ENCODE measurements at places on chromosomes 13 and 19.

DNA sequence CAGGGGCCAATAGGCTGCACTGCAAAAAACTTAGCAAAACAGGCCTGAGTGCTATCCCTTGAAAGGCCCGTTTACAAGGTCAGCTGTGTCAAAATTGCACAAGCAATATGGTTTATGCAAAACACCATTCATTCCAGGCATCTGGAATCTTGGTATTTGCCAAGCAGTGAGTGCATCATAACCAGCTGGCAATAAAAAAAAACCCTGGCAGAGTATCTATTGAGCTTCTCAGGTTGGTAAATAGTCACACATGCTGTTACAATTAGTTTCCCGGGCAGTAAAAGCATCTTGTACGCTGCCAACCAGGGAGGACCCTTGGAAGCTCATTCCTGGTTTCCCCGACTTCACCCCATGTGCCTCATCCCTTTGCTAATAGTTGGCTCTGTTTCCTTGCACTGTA is 21.3 kb downstream of the ZNF77 start:
- no peak overlapping the region for H3K27ac ChIP-seq
- H3K36me3 ChIP-seq: no peaks in the 10 kb centered on the region
- DNase-seq: no peak

- peak within 1 kb of the TSS; percentile 96 for H3K4me3 ChIP-seq
- DNase-seq: peak; percentile 39
- no peaks in the 10 kb centered on the region for H3K27me3 ChIP-seq
These were observed at the start of gene KATNAL1 for GRCh38 chr13:30307194-30307970. Gene KATNAL1, minus strand, starts transcription at chr13:30307551. Its CDS starts 23,774 bp downstream, at chr13:30283777.

DNA sequence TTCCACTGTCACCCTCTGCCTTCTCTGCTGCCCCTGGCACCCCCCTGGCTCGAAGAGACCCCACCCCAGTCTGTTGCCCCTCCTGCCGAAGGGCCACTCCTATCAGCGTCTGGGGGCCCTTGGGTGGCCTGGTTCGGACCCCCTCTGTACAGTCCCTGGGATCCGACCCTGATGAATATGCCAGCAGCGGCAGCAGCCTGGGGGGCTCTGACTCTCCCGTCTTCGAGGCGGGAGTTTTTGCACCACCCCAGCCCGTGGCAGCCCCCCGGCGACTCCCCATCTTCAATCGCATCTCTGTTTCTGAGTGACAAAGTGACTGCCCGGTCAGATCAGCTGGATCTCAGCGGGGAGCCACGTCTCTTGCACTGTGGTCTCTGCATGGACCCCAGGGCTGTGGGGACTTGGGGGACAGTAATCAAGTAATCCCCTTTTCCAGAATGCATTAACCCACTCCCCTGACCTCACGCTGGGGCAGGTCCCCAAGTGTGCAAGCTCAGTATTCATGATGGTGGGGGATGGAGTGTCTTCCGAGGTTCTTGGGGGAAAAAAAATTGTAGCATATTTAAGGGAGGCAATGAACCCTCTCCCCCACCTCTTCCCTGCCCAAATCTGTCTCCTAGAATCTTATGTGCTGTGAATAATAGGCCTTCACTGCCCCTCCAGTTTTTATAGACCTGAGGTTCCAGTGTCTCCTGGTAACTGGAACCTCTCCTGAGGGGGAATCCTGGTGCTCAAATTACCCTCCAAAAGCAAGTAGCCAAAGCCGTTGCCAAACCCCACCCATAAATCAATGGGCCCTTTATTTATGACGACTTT is 2.0 kb downstream of the ZFP36 start:
- DNase-seq: no peak
- no peak overlapping the region for H3K27ac ChIP-seq
- H3K4me1 ChIP-seq: peaks cover 13% of the 10 kb centered on the region
- H3K27me3 ChIP-seq: no peaks in the 10 kb centered on the region

- H3K36me3 ChIP-seq: no peaks in the 10 kb centered on the region
- H3K27me3 ChIP-seq: no peaks in the 10 kb centered on the region
- no peak overlapping the region for H3K4me3 ChIP-seq
- no peaks in the 10 kb centered on the region for H3K4me1 ChIP-seq
- no peak for DNase-seq
- H3K27ac ChIP-seq: no peak overlapping the region
These were observed 368.0 kb downstream of the FGF14 start for GRCh38 chr13:102033857-102034331.

DNA sequence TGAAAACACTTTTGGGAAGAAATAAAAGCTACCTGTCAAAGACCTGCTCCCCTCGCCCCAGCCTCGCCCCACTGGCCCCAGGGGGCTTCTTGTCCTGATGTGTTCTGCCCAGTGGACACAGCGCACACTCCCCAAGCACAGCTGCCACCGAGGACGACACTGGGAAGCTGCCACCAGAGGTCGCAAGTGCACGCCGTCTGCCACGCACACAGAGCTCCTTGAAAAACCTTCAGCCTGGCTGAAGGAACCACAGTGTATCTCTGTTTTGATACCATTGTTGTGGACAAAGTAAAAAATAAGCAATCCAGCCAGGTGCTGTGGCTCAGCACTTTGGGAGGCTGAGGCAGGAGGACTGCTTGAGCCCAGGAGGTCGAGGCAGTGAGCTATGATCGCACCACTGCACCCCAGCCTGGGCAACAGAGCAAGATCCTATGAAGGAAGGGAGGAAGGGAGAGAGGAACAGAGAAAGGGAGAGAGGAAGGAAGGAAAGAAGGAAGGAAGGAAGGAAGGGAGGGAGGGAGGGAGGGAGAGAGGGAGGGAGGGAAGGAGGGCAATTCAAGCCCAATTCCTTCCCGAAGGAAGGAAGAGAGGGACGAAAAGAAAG is 57.3 kb downstream of the CEBPG start:
- H3K27me3 ChIP-seq: no peaks in the 10 kb centered on the region
- no peaks in the 10 kb centered on the region for H3K36me3 ChIP-seq
- no peaks in the 10 kb centered on the region for H3K4me1 ChIP-seq
- H3K4me3 ChIP-seq: no peak overlapping the region
- no peak overlapping the region for H3K27ac ChIP-seq
- DNase-seq: peak; percentile 41

- no peak for DNase-seq
- no peaks in the 10 kb centered on the region for H3K27me3 ChIP-seq
- no peaks in the 10 kb centered on the region for H3K36me3 ChIP-seq
- H3K27ac ChIP-seq: no peak overlapping the region
- no peaks in the 10 kb centered on the region for H3K4me1 ChIP-seq
These were observed 105.8 kb downstream of the COL4A1 start for GRCh38 chr13:110201114-110201513.

- H3K36me3 ChIP-seq: no peaks in the 10 kb centered on the region
- H3K4me3 ChIP-seq: no peak overlapping the region
- H3K27ac ChIP-seq: no peak overlapping the region
- DNase-seq: no peak
- H3K27me3 ChIP-seq: no peaks in the 10 kb centered on the region
These were observed 14.9 kb upstream of the PTBP1 start for GRCh38 chr19:782185-782877.

DNA sequence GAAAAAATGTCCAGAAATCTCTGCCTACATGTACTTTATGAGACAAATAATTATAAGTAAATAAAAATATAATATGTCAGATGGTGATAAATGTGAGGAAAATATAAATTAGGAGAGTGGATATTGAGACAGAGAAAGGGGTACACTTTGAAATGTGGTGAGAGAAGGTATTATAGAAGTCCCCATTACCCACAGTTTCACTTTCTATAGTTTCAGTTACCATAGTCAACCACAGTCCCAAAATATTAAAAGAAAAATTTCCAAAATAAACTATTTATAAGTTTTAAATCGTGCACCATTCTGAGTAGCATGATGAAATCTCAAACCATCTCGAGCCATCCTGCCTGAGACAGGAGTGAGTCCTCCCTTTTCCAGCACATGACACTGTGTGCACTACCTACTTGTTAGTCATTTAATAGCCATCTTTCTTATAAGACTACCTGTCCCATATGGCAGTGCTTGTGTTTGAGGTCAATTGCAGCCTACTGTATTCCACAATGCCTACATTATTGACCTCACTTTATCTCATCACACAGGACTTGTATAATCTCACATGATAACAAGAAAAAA is 653.7 kb downstream of the DACH1 start:
- no peaks in the 10 kb centered on the region for H3K36me3 ChIP-seq
- no peak overlapping the region for H3K4me3 ChIP-seq
- no peak for DNase-seq
- H3K4me1 ChIP-seq: no peaks in the 10 kb centered on the region
- H3K27ac ChIP-seq: no peak overlapping the region

DNA sequence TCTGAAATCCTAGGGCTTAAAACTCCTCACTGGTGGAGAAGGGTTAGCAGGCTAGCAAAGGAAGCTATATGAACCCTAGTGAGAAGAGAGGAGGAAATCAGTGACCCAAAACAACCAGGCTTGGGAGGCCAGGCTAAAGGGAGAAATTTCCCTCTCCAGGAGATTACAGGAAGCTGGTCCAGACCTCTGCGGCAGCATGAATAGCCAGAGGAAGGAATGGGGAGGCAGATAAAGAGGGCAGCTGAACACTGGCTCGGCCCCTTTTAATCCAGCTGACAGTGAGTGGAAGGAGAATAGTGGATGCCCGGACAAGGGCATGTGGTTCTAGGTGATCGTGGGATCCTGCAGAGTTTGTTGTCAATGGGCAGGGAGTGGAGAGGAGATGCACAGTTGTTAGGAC is 130.6 kb downstream of the COG6 start:
- DNase-seq: no peak
- no peak overlapping the region for H3K4me3 ChIP-seq
- no peak overlapping the region for H3K27ac ChIP-seq
- H3K36me3 ChIP-seq: no peaks in the 10 kb centered on the region
- H3K27me3 ChIP-seq: no peaks in the 10 kb centered on the region
